Kidney (tissue), 22 donors: ENCODE measurements at places on chromosomes 4 and X. TPM values are rescaled to one million over a fixed set of nuclear protein-coding genes. Genes with fewer than 3 reads are reported as not detected.

- no peak overlapping the region for H3K4me3 ChIP-seq
- H3K27ac ChIP-seq: no peak overlapping the region
- H3K36me3 ChIP-seq: no peaks in the 10 kb centered on the region
Measured at GRCh38 chr4:1261107-1261928, 12.4 kb upstream of the CTBP1 start.

GRCh38 chrX:74535408-74536151 is 78.8 kb downstream of the RLIM start:
- H3K27me3 ChIP-seq: no peaks in the 10 kb centered on the region
- no peaks in the 10 kb centered on the region for H3K36me3 ChIP-seq

DNA sequence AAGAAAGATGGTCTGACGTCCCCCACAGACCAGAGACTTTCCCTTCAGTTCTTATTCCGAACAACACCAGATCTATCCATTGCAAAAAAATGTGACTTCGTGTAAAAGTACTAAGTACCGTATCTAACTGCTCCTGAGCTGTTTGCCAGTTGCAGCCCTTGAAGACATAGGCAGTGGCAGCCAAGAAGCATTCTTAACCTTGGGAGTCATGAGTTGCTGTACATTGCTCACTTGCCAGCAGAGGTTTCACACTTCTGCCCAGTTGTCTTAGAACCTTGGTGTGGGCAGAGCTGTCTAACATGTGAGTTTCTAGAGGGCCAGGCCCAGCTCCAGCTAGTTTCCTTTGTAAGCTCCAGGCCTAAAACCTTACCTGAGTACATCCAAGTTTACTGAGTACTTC is 10.5 kb upstream of the CHRDL1 start:
- no peak overlapping the region for H3K4me3 ChIP-seq
- peaks cover 2% of the 10 kb centered on the region for H3K27me3 ChIP-seq
- no peak overlapping the region for H3K27ac ChIP-seq

DNA sequence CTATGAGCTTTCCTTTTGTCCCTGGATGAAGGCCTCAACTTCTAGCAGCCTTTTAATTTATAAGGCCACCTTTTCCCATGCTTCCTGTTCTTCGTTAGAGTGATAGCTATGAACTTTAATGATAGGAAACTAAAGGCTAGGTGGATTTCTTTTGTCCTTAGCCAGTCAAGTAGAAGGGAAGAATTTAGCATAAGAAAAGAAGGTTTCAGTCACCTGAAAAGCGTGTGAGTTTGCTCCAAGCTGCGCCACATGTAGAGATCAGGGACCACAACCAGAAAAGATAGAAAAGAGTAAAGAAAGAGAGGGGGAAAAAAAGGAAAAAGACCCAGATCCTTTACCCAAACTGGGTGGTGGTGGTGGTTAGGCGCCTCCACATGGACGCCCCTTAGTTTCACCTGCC is 28.6 kb downstream of the LUZP4 start:
- no peak for DNase-seq
- no peak overlapping the region for H3K4me3 ChIP-seq
- H3K4me1 ChIP-seq: no peaks in the 10 kb centered on the region
- H3K27ac ChIP-seq: no peak overlapping the region
- H3K36me3 ChIP-seq: no peaks in the 10 kb centered on the region

- no peaks in the 10 kb centered on the region for H3K27me3 ChIP-seq
- H3K4me3 ChIP-seq: no peak overlapping the region
- H3K36me3 ChIP-seq: no peaks in the 10 kb centered on the region
- no peak for DNase-seq
- no peaks in the 10 kb centered on the region for H3K4me1 ChIP-seq
Measured at GRCh38 chr4:114310296-114310925, 288.2 kb upstream of the UGT8 start.

DNA sequence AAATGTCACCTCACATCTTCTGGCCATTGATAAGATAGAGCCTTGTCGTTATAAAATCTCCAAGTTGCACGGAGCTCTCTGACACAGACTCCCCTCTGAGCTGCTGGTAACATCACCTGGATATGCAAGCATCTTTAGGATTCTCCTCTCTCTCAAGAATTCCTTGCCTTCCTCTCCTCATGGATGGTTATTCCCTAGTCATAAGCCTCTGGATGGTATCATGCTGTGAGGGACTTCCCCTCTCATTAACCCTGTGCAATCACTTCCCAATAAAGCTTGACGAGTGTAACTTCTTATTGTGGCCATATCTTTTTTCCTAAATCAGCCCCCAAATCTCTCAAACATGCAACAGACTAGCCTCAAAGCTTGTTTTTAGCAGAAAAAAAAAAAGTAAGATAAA is 1057.0 kb upstream of the SLIT2 start:
- no peak for DNase-seq
- H3K4me1 ChIP-seq: no peaks in the 10 kb centered on the region
- no peak overlapping the region for H3K4me3 ChIP-seq
- H3K36me3 ChIP-seq: no peaks in the 10 kb centered on the region
- no peaks in the 10 kb centered on the region for H3K27me3 ChIP-seq

DNA sequence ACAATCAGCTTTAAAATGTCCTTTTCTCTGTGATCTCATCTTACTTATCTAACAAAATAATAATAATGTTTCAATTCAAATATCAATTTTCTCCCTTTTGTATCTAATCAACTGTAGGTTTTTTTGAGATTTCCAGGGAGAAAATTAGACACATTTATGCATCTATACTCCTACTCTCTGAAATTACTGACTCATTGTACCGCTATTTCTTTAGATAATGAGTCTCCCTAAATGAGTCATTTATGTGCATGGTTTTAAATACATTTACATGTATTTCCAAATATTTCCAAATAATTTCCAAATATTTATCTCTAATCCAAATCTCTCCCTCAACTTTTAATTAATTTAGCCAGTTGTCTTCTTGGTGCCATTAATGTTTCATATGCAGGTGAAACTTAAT is 621.0 kb downstream of the TECRL start:
- no peak for DNase-seq
- H3K4me1 ChIP-seq: no peaks in the 10 kb centered on the region
- no peaks in the 10 kb centered on the region for H3K36me3 ChIP-seq
- H3K4me3 ChIP-seq: no peak overlapping the region
- H3K27me3 ChIP-seq: no peaks in the 10 kb centered on the region

DNA sequence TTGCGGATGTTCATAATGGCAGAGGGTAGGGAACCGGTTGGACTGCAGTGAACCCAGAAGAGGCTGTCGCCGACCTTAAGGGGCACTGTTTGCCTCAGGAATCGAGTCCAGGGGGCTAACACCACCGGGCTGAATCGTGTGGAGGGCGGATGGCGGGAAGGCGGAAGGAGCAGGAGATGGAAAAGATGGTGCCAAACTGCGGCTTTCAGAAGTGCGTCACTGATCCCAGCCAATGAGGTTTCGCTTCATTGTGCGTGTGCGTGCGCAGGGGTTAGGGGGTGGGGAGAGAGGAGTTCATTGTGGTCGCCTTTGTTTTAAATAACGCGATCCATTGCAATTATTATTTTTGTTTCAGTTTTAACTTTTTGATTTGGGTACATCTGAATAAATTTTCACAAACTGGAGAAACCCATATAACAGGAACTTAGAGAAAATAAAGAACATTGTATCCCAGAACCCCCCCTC is at the start of gene NAA11:
Gene NAA11 (minus strand): TSS at position 198 of the 465 bp plus-strand sequence. CDS start 184 bp downstream, at position 14.
- no peak within 1 kb of the TSS for H3K27ac ChIP-seq
- H3K27me3 ChIP-seq: no peaks in the 10 kb centered on the region
- no peaks in the 10 kb centered on the region for H3K36me3 ChIP-seq
- no peak for DNase-seq

DNA sequence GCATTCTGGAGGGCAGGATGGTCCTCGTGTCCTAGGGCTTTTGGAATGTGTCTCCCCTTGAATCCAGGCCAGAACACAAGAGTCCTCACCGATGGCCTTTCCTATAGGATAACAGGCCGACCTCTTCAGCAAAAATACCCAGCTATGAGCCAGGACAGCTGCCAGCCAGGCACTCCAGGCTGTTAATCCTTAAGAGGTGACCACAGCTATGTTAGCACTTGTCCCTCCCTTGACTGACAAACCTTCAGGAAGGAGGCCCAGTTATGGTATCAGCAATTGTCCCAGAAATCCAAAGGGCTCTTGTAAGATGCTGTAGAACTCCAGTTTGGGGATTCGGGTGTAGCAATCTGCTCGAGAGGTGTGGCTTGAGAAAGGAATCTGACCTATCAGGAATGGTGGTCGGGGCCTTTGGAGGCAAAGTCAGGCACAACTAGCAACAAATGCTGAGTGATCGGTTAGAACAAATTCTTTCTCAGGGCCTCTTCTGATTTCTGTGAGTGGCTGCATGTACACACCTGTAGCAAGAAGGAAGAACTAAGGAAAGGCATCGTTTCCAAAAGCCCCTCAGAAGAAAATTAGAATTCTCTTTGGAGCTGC is 54.6 kb downstream of the PTCHD1 start:
- peaks cover 2% of the 10 kb centered on the region for H3K27me3 ChIP-seq
- DNase-seq: no peak
- no peak overlapping the region for H3K4me3 ChIP-seq
- H3K4me1 ChIP-seq: no peaks in the 10 kb centered on the region
- no peaks in the 10 kb centered on the region for H3K36me3 ChIP-seq
- H3K27ac ChIP-seq: no peak overlapping the region

DNA sequence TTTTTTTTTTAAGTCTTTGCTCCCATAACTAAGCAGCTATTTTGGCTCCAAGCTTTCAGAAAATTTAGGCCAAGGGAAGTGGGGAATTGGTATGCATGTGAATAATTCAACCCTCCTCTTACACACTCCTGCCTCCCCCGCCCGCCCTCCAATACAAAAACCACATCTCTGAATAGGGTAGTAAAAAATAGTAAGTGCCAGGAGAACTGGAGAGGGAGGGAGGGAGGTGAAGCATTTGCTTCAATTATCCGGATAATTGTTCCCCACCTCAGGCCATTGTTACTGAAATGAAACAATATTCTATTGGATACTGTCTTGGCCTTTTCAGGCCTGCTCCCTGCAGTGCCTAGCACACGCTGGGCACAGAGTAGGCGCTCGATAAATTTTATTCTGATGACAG is 5.5 kb upstream of the GSX2 start:
- no peak for DNase-seq
- H3K4me3 ChIP-seq: no peak overlapping the region
- H3K4me1 ChIP-seq: peaks cover 13% of the 10 kb centered on the region
- H3K27ac ChIP-seq: no peak overlapping the region

DNA sequence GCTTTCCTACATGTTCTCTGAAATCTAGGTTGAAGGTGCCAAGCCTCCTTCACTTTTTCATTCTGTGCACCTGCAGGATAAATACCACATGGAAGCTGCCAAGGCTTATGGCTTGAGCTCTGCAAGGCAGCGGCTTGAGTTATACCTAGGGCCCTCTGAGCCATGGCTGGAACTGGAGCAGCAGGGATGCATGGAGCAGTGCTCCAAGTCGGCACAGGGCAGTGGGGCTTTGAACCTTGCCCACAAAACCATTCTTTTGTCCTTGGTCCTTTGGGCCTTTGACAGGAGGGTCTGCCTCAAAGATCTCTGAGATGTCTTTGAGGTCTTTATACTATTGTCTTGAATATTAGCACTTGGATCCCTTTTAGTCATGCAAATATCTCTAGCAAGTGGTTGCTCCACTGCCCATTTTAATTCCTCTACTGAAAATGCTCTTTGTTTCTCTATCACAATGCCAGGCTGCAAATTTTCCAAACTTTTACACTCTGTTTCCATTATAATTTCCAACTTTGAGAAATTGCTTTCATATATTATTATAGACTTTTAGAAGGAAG is 536.2 kb upstream of the KLHL4 start:
- no peak for DNase-seq
- H3K27me3 ChIP-seq: no peaks in the 10 kb centered on the region
- H3K27ac ChIP-seq: no peak overlapping the region
- H3K4me3 ChIP-seq: no peak overlapping the region
- no peaks in the 10 kb centered on the region for H3K36me3 ChIP-seq

DNA sequence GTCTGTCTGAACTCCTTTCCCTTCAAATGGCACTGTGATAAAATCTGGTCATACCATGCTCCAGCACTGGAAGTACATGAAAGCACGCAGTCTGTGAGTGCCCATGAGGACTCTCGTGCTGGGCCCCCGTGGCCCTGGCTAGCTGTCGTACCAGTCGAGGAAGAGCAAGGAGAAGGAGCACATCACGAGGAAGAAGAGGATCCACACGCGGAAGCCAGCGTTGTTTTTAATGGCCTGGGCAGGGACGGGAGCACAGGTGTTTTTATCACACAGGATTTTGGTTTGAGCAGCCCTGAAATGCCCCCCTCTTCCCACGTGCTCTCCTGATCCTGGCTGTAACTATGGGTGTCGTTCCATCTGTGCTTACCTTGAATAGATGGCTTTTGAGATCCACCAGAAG is 33.0 kb downstream of the NSG1 start:
- no peaks in the 10 kb centered on the region for H3K27me3 ChIP-seq
- no peak for DNase-seq
- no peaks in the 10 kb centered on the region for H3K4me1 ChIP-seq

DNA sequence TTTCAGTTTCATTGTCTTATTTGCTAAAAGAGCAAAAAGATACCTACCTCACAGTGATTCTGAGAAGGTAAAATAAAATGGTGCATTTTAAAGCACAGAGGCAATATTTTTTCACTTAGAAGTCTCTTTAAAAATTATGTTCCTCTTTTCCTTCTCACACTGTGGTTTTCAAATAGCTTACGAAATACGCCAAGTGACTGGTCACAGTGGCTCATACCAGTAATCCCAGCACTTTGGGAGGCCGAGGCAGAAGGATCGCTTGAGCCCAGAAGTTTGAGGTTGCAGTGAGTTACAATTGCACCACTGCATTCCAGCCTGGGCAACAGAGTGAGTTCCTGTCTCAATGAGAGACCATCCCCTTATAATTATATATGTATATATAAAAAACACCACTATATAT is 372.6 kb downstream of the FBXO8 start:
- no peaks in the 10 kb centered on the region for H3K27me3 ChIP-seq
- H3K27ac ChIP-seq: no peak overlapping the region
- no peak for DNase-seq

- no peaks in the 10 kb centered on the region for H3K27me3 ChIP-seq
- peaks cover 6% of the 10 kb centered on the region for H3K4me1 ChIP-seq
- H3K36me3 ChIP-seq: no peaks in the 10 kb centered on the region
- peak within 1 kb of the TSS; percentile 95 for H3K27ac ChIP-seq
Measured at GRCh38 chr4:23889814-23890341, at the start of gene PPARGC1A. Gene PPARGC1A (minus strand): TSS chr4:23890047. CDS start chr4:23889957, 90 bp downstream.

DNA sequence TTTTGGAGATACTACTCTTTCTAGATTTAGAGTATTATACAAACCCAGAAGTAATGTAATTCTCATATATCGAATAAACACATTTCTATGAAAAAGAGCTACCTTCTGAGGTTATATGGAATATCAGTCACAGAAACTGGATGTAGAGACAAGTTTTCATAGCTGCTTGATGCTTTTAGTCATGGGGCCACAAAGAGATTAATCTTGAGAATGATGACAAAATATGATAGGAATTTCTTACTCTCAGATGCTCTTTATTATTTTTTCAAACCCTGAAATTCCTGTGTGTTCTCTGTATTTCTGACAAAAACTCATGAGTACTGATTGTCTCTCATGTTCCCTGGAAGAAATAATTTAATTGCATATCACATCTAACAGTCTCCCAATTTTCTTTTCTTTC is 662.5 kb downstream of the RAPGEF2 start:
- H3K4me1 ChIP-seq: no peaks in the 10 kb centered on the region
- no peaks in the 10 kb centered on the region for H3K36me3 ChIP-seq
- no peak overlapping the region for H3K27ac ChIP-seq
- no peaks in the 10 kb centered on the region for H3K27me3 ChIP-seq
- DNase-seq: no peak
- H3K4me3 ChIP-seq: no peak overlapping the region

Gene MAOB
- polyA plus RNA-seq: 91.8 TPM

Gene DUX4
- not detected for polyA plus RNA-seq

Gene CPZ
- 1.2 TPM for polyA plus RNA-seq

Gene SSX4
- polyA plus RNA-seq: not detected

Gene UNC5C
- 0.84 TPM for polyA plus RNA-seq

Gene PABPC1L2A
- not detected for polyA plus RNA-seq
